Camera-type eye (tissue), 1 donor: ENCODE measurements at places on chromosomes 7 and 10. TPM values are rescaled to one million over a fixed set of nuclear protein-coding genes. Genes with fewer than 3 reads are reported as not detected.

The MRC1 gene
- 9.5 TPM for total RNA-seq

The NPY4R gene
- 0.22 TPM for total RNA-seq

The CYP3A4 gene
- total RNA-seq = not detected

The MOGAT3 gene
- not detected for total RNA-seq

The OPN4 gene
- not detected for total RNA-seq

The WDR86 gene
- 19.7 TPM for total RNA-seq

The IL2RA gene
- total RNA-seq = 0.44 TPM

The PODXL gene
- 42.2 TPM for total RNA-seq

The PSAP gene
- 674 TPM for total RNA-seq

The CC2D2B gene
- 2.5 TPM for total RNA-seq

The C10orf62 gene
- total RNA-seq = not detected
